ENCODE measurements at places on chromosomes 3 and 15. TPM values are rescaled to one million over a fixed set of nuclear protein-coding genes. Genes with fewer than 3 reads are reported as not detected.

DNA sequence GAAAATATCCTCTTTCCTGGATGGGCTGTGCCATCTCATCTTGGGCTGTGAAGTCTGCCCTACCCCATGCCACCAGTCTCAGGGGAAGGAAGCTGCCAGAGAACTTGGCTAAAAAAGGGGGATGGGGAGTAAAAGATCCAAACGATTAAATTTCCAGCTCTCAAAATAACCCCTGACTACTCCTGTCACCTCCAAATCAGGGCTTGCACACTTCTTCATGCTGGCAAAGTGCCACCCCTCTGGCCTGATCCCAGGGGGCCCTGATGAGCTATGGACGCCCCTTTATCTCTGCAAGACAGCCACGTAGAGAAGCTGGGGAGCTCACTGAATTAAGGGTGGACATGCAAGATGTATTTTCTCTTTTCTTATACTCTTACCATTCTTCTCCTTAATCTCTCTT, 1.2 kb upstream of the MLF1 start:
- H3K27me3 ChIP-seq: no peaks in the 10 kb centered on the region
- no peak overlapping the region for H3K4me3 ChIP-seq
- H3K27ac ChIP-seq: peak overlapping the region; percentile 98
- DNase-seq: no peak
- no peaks in the 10 kb centered on the region for H3K36me3 ChIP-seq

The CCR1 gene
- not detected for total RNA-seq

DNA sequence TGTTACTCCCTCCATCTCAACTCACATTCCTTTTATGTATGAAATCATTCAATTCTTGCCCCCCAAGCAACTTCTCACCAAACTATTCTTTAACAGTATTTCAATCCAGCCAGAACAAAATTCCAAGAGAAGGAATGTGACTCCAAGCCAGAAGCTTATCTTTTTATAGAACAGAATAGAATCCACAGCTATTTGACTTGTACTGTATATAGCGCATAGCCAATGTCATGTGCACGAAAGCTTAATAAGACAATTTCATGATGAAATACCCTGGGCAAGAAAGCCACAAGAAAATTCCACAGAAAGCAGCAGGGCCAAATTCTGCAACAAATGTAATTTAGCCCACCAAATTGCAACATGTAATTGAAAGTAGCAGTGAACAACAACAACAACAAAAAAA, 127.6 kb upstream of the UBE2E2 start:
- DNase-seq: no peak
- no peaks in the 10 kb centered on the region for H3K36me3 ChIP-seq
- peaks cover 52% of the 10 kb centered on the region for H3K27me3 ChIP-seq
- peaks cover 12% of the 10 kb centered on the region for H3K4me1 ChIP-seq
- H3K4me3 ChIP-seq: no peak overlapping the region
- H3K27ac ChIP-seq: no peak overlapping the region

- H3K4me3 ChIP-seq: no peak overlapping the region
- no peak overlapping the region for H3K27ac ChIP-seq
- H3K36me3 ChIP-seq: peaks cover 18% of the 10 kb centered on the region
- H3K27me3 ChIP-seq: no peaks in the 10 kb centered on the region
- no peak for DNase-seq
Measured at GRCh38 chr3:56742887-56743286, 58.9 kb downstream of the ARHGEF3 start.

- DNase-seq: no peak
- no peak overlapping the region for H3K4me3 ChIP-seq
- H3K27me3 ChIP-seq: peaks cover 93% of the 10 kb centered on the region
- no peaks in the 10 kb centered on the region for H3K4me1 ChIP-seq
- H3K27ac ChIP-seq: no peak overlapping the region
Measured at GRCh38 chr3:116342499-116342898, 102.8 kb downstream of the LSAMP start.

GRCh38 chr15:90810354-90810753, 58.0 kb upstream of the FURIN start:
- no peaks in the 10 kb centered on the region for H3K4me1 ChIP-seq
- DNase-seq: no peak

DNA sequence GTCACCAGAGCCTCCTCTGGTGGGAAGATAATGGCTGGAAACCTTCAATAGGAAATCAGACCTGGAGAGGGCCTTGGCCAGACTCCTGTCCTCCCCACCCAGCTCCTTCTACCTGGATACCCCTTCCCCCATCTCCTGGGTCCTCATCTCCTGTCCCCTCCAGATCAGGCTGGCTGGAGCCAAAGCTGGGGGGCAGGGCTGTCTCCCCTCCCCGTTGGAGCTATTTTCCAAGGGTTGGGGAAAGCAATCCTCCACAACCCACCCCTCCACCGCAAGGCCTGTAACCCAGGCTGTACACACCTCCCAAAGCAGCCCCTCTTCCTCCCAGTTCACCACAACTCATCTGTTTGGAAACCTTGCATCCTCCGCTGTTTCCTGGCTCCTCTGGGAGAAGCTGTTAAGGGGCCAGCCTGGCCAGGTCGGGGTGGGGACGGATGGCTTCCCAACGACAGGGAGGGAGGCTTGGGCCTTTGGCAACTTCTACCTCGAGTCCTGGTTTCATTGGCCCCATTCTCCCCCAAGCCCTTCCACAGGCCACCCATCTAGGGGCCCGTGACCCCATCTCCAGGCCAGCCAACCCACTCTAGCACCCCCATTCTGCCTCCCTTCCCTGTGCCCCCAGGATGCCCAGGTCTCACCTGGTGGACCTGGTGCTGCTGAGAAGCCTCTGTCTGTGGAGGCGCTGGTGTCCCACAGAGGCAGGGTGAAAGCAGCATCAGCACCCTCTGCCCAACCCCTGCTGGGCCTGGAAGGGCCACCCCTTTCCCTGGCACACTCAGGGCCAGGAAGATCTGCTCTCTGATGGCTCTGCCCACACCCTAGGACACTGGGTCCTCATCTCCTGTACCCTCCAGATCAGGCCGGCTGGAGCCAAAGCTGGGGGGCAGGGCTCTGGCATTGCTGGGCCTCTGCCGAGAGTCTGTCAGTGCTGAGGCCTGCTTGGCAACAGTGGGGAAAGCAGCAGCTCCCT, 22.1 kb upstream of the GOLGA6C start:
- peaks cover 61% of the 10 kb centered on the region for H3K27me3 ChIP-seq
- no peak for DNase-seq
- H3K4me3 ChIP-seq: no peak overlapping the region
- H3K27ac ChIP-seq: no peak overlapping the region
- no peaks in the 10 kb centered on the region for H3K36me3 ChIP-seq

The ALDH1L1 gene
- total RNA-seq: 1.5 TPM

The MYH15 gene
- 0.19 TPM for total RNA-seq

DNA sequence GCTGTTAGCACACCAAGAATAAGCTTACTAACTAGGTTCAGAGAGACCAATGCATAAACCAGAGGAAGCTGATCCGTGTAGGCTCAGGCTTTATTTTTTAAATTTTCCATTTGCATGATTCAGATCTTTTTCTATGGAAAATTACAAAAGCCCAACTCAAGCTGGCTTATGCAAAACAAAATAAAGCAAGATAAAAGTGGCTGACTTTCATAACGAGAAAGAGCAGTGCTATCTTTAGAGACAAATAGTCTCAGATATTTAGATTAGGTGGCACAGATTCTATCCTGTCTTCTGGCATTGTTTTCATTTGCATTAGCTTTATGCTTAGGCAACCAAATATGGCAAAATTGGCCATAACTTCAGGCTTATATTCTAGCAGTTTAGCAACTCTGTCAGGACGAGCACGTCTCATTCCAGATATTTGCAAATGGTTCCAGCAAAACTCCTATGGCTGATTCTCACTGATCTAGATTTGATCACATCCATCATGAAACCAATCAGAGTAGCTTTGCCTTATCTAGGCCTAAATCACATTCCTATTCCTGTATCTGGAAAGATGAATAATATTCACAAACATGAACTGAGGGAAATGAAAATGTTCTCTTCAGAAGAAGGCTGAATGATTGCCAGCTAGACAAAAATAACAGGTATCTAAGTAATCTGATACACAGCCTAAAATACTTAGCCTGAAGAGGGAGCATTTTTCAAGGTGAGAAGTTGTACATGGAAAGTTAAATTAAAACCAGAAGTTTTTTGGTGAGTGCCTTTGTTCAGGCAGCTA, 216.4 kb upstream of the DPPA4 start:
- no peaks in the 10 kb centered on the region for H3K4me1 ChIP-seq
- no peaks in the 10 kb centered on the region for H3K27me3 ChIP-seq
- H3K36me3 ChIP-seq: no peaks in the 10 kb centered on the region
- peak; percentile 16 for DNase-seq
- H3K4me3 ChIP-seq: no peak overlapping the region

DNA sequence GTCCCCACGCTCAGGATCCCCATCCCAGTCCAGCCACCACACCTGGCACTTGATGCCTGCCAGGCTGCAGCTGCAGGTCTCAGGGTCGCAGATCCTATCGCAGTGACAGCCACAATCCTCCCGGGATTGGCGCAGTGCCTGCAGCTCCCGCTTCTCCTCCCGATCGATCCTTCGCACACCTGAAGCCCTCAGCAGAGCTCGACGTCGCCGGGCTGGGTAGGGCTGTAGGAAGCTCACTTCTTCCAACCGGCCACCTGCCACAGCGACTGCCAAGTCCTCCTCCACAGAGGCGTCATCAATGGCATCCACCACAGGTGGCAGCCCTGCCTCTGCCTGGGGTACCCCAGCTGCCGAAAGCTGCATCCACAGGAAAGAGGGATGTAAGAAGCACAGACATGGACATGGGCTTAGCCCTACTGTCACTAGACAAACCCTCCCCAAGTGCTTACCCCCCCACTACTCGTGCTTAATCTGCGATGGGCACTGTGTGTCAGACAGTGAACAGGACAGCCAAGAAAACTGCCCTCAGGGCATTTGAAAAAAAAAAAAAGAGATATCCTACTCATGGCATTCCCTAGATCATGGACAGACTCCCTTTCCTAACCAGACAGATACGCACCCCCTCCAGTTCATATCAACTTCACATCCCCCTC, 9.2 kb downstream of the CSRNP1 start:
- H3K27ac ChIP-seq: no peak overlapping the region
- H3K36me3 ChIP-seq: peaks cover 47% of the 10 kb centered on the region
- no peak overlapping the region for H3K4me3 ChIP-seq

DNA sequence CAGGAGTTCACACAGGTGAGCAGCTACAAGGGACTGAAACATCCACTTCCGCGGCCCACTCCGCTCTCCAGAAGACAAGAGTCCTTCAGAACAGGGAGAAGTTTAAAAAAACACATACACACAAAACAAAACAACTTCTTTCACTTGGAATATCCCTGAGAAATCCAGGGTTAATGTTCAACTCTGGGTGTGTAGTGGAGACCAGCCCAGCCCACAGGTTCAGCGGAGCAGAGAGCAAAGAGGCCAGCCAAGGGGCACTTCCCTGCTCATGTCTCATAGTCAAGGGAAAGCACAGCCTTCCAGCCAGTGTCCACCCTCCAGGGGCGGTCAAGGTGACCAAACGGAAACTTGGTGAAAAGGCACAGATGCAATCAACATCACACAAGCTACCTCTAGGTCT, 41.6 kb downstream of the WNT5A start:
- no peak for DNase-seq
- H3K27ac ChIP-seq: no peak overlapping the region
- no peaks in the 10 kb centered on the region for H3K27me3 ChIP-seq

DNA sequence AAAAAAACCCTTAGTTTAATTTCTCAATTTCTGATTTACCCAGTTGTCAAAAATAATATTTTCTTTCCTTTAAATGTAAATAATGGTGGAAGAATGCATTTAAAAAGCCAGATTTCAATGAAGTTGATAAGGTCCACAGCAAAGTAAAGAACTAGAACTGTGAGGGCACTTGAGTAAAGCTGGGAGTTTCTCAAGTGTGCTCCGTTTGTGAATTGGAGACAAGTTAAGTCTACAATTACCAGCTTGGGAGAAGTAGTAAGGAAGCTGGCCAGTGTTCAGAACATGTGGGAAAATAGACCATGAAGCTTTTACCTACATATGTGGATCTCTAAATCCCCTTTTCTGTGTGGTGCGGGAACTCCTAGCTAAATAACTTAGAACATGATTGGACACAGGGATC, 239.4 kb downstream of the OXSM start:
- no peak overlapping the region for H3K27ac ChIP-seq
- H3K36me3 ChIP-seq: no peaks in the 10 kb centered on the region
- H3K27me3 ChIP-seq: no peaks in the 10 kb centered on the region

DNA sequence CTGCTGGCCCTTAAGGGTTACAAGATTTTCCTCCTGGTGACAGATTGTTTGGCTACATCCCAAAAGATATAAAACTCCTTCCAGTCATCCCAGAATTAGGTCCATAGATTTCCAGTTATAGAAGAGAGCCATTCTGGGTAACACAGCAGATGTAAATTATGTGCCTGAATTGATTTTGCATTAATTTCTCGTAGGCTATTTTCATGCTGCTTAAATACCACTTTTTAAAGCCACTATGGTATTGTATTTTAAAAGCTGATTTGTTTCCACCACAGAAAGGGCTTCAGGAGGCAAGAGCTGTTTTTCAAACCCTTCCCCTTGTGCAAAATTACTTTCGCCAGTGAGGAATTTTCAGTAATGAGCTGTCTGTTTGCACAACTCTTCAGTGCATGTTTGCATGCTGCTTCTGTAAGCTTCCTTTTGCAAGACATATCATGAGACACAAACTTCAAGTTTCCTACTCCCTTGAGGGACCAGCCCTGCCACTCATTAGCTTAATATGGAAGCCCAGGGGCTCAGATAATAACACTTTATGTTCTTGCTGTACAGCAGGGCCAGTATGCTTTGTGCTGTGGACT, 105.4 kb upstream of the TNIK start:
- no peak overlapping the region for H3K27ac ChIP-seq
- no peaks in the 10 kb centered on the region for H3K27me3 ChIP-seq
- no peaks in the 10 kb centered on the region for H3K4me1 ChIP-seq
- peak; percentile 10 for DNase-seq
- H3K4me3 ChIP-seq: no peak overlapping the region

DNA sequence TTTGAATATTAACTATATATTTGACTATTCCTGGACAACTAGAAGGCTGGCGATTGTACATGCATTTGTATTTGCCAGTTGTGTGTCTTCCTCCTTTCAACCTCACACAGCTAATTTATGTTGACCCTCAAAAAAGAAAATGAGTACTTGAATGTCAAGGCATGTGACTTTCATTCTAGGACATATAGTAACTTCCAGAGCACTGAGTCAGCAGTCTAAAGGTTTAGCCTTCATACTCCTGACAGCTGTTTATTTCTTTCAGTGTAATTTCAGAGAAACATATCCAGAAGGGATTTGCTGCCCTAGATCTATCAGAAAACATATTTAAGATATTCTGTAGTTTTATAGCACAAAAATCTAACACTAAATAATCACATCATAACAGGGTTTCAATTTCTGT, 74.6 kb upstream of the GOLGA8J start:
- DNase-seq: no peak
- H3K27ac ChIP-seq: no peak overlapping the region
- no peaks in the 10 kb centered on the region for H3K4me1 ChIP-seq
- H3K27me3 ChIP-seq: no peaks in the 10 kb centered on the region
- no peaks in the 10 kb centered on the region for H3K36me3 ChIP-seq
